Left renal cortex interstitium (tissue), 4 donors: ENCODE measurements at places on chromosomes 11 and 22. TPM values are rescaled to one million over a fixed set of nuclear protein-coding genes. Genes with fewer than 3 reads are reported as not detected.

- no peak for DNase-seq
Measured at GRCh38 chr11:69075421-69076128, 26.8 kb downstream of the TPCN2 start.

DNA sequence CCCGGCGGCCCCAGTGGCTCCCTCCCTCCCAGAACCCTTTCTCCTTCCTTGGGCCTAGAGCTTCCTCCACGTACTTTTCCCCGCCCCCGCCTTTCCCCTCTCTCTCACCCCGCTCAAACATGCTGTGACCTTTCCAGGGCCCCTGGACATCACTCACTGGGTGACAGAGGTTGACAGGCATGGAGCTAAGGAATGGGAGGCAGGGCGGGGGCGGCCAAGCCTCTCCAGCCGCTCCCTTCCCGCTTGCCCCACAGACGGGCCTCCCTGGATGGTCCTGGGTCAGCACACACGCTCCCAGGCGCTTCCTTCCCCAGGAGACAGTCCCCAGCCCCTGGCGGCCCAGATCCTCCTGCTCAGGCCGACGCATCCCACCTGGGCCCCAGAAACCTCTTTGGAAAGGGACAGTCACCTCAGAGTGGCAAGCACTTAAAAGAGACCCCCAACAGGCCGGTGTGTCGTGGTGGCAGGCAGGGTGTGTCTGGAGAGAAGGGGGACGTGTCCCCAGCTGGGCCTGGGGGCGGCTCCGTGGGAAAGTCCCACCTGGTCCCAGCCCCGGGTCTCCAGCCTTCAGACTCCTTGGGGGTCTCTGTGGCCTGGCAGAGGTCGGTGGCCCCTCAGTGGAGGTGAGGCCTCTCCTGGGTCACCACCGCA is 8.8 kb downstream of the H19 start:
- DNase-seq: peak; percentile 20

DNA sequence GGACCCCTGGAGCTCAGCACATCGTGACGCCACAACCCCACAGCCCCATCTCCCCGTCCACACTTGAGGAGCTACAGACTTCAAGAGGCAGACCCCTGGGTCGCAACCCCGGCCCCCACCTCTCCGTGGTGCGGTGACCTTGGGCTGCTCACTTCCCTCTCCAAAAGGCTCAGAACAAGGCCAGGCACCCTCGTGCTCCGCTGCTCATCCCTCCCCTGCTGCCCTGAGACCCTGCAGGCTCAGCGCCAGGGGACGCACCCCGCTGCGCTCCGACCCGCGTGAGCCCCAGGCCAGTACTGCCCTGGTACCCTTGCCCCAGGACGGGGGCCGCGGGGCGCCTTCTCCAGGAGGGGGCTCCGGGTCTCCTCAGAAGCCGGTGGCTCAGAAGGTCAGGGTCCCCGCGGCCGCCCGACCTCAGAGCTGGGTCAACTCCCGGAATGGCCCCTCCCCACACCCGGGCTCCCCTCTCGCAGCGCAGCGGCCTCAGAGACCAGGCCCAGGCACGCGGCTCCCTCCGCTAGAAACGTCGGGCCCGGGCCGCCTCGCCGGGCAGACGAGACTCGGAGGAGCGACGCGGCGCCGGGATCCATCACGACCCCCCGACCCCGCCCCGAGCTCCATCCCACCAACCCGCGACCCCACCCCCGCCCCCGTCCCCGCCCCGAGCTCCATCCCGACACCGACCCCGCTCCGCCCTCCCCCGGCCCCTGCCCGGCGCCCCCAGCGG is 563 bp downstream of the GATD1 start:
- no peak for DNase-seq

The F2 gene
- polyA plus RNA-seq: 0.11 TPM

DNA sequence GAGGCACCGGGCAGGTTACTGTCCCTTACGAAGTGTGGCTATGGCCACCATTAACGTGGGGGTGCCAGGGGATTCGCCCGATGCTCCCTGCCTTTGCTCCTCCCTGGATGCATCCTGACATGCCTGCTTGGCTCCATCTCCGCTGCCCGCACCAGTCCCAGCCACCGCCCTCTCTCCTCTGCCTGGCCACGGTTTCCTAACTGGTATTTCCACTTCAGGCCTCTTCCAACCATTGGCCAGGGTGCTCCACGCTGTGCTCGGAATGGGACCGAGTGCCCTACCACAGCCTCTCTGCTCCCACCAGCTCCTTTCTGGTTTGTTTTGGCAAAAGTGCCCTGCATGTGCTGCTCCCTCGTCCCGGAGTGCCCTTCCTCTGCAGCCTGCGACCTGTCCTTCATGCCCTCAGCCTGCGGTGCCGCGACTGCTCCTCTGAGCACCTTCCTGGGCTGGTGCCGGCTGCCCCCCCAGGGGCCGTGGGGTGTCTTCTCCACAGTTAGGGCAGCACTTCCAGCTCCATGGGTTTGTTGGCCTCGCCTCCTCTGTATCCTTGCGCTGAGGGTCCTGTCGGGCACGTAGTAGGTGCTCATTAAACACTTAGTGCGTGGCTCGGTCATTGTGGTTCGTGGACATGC is 12.6 kb upstream of the GRAMD4 start:
- DNase-seq: no peak

DNA sequence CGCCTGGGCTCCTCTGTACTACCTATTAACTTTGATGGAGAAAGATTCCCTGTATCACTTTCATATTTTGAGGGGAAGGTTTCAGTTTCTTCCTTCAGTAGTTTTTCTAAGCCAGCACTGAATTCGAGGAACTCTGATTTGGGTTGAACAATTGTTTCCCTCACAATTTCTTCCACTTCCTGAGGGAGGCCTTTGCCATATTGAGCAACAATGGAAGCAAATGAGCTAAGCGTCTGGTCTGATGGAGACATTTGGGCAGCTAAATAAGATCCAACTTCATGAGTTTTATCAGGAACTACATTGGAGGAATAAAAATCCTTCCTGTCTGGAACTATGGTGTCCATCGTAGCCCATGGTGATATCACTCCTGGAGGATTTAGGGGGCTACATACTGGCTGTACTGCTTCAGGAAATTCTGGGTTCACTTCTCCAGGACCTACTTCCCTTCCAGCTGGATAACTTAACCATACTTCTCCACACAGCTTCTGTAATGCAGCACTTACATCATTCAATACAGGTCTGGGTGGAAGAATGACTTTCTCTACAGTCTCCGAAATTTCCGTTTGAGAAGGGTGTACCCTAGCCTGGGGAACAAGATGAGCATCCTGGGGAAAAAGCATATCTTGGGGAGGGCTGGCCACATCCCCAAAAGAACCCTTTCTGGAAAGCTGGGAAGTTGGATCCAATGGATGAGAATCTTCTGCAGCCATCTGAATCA is 38.9 kb upstream of the CCDC89 start:
- no peak for DNase-seq
